ENCODE measurements at places on chromosomes 2 and 18.

DNA sequence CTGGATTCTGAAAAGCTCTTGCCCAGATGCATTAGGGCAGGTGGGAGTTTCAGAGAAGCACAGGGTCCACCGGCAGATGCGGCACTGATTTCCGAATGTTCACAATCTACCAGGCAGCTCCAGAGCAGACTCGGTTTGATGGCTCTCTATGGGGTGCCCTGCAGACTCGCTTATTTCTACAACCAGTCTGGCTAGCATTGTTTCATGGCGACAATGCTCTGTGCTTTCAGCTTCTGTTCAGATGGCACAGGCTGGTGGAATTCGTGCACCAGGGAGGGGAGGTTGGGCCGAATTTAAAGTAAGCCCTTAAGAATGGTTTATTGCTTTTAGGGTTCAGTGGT, 9.9 kb downstream of the MYT1L start:
- no peak for DNase-seq

- no peak for DNase-seq
Measured at GRCh38 chr2:120743657-120744056, 8.0 kb downstream of the GLI2 start.

GRCh38 chr2:15050483-15050882, 418.0 kb downstream of the LRATD1 start:
- no peak for DNase-seq

DNA sequence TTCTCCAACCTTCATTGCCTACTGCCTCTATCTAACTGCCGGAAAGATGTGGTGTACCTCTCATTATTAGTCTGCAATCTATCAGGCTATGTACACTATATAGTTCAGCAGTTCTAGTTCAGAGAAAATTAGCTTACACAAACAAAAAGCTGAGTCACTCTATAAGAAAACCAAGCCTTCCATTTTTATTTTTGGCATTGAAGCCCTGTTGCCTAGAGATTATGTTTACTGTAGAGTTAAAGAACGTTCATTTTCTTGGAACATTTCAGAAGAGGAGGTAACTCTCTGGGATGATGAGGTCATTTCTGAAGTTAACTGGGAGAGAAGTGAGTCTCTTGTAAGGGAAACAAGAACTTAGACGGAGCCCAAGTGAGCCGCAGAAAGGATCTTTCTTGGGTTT, 133.5 kb downstream of the FAM124B start:
- no peak for DNase-seq

DNA sequence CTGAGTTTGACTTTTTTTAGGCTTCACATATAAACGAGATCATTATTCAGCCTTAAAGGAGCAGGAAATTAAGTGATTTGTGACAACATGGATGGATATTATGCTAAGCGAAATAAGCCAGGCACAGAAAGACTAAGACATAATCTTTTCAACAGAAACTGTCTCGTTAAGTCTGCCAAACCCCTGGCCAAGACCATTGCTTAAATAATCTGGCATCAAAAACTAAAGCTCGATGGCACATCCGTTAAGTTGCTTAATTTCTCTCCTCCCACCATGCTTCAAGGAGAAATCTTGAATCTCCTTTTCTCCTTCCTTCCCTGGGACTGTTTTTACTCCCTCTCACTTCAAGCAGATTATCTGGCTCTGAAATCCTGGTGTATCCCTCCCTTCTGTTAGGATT, 140.3 kb downstream of the GALNT14 start:
- no peak for DNase-seq

DNA sequence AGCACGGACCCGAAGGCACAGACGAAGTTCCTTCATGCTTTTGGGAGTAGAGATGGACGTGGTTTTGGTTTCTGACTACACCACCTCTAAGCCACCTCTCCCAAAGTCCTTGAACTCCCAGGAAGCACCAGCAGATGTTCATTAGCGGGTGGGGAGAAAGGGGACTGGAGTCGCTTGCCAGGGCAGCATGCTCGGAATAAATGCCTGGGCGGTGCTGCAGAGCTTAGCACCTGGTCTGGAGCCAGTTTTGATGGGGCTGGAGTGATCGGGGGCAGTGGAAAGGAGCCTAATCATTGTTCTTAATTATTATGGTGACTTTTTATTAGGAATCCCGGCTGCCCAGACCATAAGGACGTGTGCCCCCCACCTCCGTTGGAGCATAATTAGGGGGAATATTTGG, 220.8 kb downstream of the TFCP2L1 start:
- no peak for DNase-seq

- DNase-seq, result no peak
Measured at GRCh38 chr2:169452080-169452479, 27.2 kb upstream of the BBS5 start.

- DNase-seq, result no peak
Measured at GRCh38 chr2:9207641-9208311, 1.2 kb downstream of the ASAP2 start.

DNA sequence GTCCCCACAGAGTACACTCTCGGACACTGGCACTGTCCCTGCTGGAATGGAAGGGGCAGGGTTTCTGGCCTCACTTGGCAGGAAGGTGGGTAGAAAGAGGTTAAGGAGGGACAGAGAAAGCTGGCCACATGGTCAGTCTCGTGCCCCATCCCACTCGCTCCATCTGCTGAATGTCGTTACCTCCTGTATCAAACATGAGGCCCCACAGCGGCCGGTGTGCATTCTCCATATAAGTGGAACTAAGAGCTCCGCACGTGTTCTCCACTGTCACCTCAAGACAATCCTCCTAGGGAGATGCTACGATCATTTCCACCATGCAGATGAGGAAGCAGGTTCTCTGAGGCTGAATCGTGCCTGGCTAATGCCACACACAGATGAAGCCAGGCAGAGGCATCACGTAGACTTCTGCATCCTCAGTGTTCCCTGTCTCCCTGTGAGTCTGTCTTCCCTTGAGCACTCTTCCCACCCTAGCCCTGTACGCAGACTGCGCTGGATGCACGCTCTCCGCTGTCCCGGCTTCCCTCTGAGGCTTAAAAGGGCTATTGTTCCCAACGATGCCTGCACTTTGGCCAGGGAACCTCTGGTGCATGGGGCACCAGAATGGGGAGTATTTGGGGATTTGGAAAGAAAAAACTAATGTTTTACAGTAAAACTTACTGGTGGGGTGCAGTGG, 35.1 kb downstream of the MAL start:
- no peak for DNase-seq

DNA sequence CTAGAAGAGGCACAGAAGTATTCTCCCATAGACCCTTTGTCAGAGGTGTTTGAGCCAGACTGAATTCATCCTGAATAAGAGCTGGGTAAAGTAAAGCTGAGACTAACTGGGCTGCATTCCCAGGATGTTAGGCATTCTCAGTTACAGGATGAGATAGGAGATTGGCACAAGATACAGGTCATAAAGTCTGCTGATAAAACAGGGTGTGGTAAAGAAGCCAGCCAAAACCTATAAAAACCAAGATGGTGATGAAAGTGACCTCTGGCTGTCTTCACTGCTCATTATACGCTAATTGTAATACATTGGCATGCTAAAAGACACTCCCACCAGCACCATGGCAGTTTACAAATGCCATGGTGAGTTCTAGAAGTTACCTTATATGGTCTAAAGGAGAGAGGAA, 364.9 kb upstream of the TMEFF2 start:
- no peak for DNase-seq

GRCh38 chr2:63796366-63796765, 45.3 kb upstream of the UGP2 start:
- DNase-seq, result no peak

DNA sequence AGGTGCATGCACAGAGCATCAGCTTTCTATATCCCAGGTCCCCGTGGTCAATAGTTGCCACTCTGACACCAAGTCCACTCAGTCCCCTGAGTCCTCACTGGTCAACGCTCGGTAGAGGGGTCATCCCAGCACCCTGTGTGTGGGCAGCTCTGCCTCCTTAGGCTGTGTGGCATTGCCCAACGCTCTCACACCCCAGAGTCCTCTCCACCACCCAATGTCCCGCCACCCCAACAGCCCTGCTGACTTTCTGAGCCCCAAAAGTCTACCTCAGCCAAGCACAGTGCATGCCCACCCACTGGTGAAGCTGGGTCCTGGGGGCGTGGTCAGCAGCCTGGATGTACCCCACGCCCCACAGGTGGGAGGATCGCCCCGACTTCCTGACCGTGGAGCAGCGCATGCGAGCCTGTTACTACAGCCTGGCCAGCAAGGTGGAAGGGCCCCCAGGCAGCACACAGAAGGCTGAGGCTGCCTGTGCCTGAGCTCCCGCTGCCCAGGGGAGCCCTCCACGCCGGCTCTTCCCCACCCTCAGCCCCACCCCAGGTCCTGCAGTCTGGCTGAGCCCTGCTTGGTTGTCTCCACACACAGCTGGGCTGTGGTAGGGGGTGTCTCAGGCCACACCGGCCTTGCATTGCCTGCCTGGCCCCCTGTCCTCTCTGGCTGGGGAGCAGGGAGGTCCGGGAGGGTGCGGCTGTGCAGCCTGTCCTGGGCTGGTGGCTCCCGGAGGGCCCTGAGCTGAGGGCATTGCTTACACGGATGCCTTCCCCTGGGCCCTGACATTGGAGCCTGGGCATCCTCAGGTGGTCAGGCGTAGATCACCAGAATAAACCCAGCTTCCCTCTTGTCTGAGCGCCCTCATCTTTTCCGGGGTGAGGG, 25.9 kb downstream of the ZAP70 start:
- DNase-seq, result no peak

GRCh38 chr18:39486268-39486667, 1920.7 kb upstream of the CELF4 start:
- DNase-seq, result no peak

GRCh38 chr2:148932536-148932935, 57.5 kb downstream of the KIF5C start:
- DNase-seq, result no peak

GRCh38 chr2:232667989-232668583, 29.0 kb upstream of the GIGYF2 start:
- DNase-seq, result no peak

Data from effector memory CD4-positive, alpha-beta T cell (primary cell).